ENCODE measurements at places on chromosomes 12 and 14.
A peak's percentile ranks its signal among the peaks of the same experiment; 100 is the strongest.

- no peak for DNase-seq
Observed at GRCh38 chr14:88507208-88507607, 47.6 kb downstream of the PTPN21 start.

DNA sequence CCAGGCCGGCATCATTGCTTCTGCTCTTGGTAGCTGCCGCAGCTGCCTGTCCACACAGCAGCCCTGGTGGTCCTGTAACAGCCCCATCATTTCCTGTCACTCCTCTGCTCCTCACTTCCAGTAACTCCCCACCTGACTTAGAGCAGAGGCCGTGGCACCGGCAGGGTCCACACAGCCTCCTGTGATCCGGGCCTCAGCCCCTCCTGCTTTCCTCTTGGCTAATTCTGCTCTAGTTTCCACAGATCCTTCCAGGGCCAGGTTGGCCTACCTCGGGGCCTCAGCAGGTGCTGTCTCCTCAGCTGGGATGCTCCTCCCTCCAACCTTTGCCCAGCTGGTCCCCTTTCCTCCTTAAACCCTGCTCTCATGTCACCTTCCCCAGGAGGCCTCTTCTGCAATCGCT lies 80.2 kb downstream of the FZD10 start:
- no peak for DNase-seq

- no peak for DNase-seq
Observed at GRCh38 chr12:100926669-100927248, 132.2 kb downstream of the ANO4 start.

- DNase-seq: no peak
Observed at GRCh38 chr14:77212097-77212870, 30.7 kb downstream of the TMEM63C start.

DNA sequence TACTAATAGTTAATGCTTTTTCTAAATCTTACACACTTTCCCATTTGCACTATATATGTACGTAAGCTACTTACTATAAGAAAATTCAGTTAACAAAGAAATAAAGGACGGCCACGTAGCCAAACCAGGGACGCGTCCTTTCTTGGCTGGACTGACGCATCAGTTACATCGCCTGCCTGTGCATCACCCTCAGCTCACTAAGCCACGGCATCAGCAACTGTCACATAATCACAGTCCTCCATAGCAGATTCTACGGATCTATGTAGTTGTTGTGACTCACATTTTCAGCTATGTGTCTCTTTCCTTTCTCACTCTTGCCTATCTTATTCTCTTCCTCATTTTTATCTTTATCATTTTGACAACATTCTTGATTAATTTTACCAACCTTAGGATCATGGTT lies 38.1 kb upstream of the C12orf50 start:
- no peak for DNase-seq

GRCh38 chr12:54429014-54429471 lies 10.0 kb upstream of the ITGA5 start:
- DNase-seq: no peak

DNA sequence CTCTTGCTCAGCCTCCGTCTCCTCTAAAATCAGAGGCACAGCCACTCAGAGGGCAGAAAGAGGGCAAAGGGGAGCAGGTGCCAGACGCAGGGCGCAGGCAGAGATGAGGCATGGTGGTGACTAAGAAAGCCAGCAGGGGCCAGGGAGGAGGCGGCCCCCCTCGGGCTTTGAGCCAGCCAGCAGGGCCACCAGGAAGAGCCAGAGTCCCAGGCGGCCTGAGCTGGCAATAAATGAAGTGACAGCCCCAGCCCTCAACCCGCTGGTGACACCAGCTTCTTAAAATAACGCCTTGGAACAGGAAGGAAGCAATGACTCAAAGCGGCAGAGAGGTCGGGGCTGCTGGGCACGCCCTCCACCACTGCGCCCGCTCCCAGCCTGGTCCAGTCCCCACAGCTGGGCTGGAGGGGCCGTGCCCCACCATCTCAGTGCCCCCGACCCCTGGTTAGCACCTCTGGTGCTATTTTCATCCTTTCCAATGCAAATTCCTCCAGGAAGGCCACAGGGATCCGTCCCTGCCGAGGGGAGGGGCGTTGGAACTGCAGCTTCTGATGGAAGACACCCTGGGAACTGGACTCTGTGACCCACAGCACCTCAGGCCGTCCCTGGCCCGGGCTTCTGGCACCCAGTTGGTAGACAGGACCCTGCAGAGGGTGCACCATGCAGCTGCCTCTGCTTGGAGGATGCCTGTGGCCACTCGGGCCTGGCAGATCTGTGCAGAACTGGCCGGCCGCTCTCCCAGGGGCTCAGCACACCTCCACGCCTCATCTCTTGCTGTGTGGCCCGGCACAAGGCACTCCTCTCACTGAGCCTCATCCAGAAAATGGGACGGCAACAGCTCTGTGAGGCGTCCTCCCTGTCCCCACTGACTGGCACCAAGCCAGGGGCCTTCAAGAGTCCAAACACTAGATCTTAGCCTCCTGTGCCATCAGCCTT lies 113.7 kb downstream of the NCOR2 start:
- DNase-seq: no peak

DNA sequence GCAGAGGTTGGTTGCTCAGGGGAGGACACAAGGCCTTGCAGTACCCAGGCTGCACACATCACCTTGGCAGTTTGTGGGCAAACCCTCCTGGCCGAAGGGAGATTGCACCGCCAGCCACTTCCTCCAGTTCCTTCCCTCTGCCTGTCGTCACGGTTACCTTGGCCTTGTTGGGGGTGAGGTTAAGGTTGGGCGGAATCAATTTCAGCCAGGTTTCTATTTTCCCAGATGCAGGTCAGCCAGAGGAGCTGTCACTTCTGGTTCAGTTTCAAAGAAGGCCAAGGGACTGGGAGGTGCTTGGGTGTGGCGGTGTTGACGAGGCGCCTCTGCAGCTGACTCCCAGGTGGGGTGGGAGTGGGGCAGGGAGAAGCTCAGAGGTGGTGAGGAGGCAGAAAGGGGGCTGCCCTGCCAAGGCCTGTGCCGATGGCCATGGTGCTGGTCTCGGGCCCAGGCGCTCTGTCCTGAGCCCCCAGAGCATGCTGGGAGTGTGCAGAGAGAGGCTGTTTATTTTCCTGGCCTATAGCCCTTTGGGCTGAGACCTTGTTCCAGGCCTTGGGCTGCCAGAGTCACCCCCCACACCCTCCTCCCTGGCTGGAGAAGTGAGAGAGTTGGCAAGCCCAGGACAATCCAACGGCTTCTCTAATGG lies 31.4 kb downstream of the JDP2 start:
- DNase-seq: no peak

DNA sequence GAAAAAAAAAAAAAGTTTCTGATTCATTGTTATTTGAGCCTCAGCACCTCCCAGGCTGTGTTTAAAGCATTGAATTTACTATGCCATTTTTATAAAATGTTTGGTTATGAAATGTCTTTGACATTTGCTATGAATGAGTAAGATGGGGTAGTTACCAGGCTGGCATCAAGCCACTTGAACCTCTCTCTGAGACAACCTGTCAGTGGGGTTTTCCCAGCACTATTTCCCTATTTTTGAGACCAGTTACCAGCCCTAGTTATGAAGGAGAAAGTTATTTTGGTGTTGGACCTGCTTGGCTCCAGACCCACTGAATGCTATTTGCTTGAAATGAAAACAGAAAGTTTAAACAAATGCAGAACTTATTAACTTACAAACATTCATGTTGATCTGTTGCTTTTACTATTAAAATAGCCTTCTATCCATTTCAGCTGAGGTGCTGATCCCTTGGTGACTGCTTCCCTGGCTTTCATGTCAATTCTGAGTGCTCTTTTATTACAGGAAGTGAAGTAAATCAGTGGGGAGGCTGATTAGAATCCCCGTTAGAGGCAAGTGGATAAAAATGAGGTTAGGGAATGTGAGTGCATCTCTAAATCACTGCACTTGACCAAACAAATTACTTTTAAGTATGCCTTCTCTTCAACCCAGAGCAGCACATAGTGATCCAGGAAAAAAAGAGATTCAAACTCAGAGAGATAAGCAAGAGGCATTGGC lies 37.8 kb downstream of the LLPH start:
- peak; percentile 52 for DNase-seq

- DNase-seq: no peak
Observed at GRCh38 chr12:109115758-109116610, at the start of gene ACACB. Gene ACACB, plus strand, starts transcription at chr12:109116587. Its CDS starts 22,819 bp downstream, at chr12:109139406.

DNA sequence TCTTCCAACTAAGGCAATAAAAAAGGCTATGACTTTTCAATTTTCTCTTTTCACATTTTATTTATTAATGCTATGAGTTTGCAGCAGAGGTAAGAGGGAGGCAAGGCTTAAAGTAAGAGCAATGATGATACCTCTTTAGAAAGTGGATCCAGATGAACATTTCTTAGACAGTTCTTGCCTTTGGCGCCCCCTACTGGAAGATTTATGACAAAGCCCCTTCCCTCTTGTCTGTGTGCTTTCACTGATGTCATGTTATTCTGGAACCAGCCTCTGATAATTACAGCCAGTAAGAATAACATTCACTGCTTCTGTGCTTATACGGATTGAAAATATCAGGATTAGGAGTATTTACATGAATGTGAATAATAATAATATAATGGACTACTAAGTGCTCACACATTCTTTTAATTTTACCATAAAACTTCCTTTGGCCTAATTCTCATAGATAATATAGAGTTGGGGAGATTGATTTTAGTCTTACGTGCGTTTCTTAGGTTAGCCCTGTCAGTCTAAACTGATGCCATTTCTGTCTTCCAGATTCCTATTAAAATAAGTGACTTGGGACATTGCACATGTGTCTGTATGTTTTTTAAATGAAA lies 1929.9 kb upstream of the SEL1L start:
- DNase-seq: peak; percentile 57

DNA sequence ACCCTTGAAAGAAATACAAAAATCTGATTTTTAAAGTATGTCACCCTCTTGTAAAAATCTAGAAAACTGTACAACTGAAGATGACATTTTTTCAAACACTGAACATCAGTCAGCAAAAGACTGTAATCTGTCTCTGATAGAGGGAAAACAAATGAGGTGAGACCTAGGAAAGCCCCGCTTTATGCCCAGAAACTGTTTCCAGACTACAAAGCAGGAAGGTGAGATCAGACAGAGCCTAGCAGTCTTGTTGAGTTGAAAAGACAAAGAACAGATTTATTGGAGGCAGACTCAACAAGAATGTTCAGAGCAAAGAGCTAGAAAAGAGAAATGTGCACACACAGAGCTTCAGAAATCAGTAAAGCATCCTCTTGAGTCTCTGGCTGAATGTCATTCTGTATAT lies 873.6 kb downstream of the LRFN5 start:
- DNase-seq: no peak

Measured in stromal cell of bone marrow (primary cell).